Activated naive CD4-positive, alpha-beta T cell treated with anti-CD3 and anti-CD28 coated beads for 36 hours (primary cell): ENCODE measurements at places on chromosomes 2 and 18.

DNA sequence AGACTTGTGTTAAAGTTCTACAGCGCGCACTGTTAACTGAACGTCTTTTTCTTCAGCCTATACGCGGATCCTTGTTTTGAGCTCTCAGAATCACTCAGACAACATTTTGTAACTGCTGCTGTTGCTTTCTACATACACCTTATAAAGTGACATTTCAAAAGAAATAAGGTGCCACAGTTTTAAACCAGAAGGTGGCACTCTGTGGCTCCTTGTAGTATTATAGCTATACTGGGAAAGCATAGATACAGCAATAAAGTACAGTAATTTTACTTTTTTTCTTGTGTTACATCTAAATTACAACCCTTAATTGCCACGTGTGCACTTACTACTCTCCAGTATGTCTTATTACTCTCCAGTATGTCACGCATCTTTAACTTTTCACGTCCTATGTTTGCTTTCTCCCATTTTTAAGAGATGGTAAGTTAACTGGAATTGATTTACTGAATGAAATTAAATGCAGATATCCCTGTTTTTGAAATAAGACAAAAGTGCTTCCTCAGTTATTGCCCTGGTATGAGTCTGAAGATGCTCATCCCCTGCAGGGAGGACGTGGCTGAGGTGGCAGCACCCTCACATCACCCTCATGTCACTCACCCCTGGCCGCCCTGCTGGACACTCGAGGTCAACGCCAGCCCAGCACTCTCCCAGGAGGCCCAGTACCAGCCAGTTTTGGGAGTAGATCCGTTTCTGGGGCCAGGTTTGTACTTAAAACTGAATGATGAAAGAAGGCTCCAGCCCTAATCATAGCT lies 37.8 kb downstream of the GORASP2 start:
- DNase-seq: no peak

- DNase-seq: no peak
Observed at GRCh38 chr2:47560107-47560819, 157.3 kb downstream of the MSH2 start.

GRCh38 chr2:51633073-51633472 lies 601.1 kb upstream of the NRXN1 start:
- no peak for DNase-seq

- DNase-seq: no peak
Observed at GRCh38 chr2:226176283-226176984, 623.2 kb downstream of the IRS1 start.
